ENCODE measurements at places on chromosomes 16 and 17. TPM values are rescaled to one million over a fixed set of nuclear protein-coding genes. Genes with fewer than 3 reads are reported as not detected.

The HOXB5 gene
- 0.07 TPM for total RNA-seq

The CPPED1 gene
- 19.3 TPM for total RNA-seq

The PSMC3IP gene
- 18.9 TPM for total RNA-seq

The SLC12A3 gene
- not detected for total RNA-seq

The KRTAP4-3 gene
- not detected for total RNA-seq

The UBFD1 gene
- total RNA-seq, result 42.7 TPM

The CCDC40 gene
- total RNA-seq, result not detected

The SULT1A2 gene
- total RNA-seq, result 0.30 TPM

The MT1M gene
- not detected for total RNA-seq

The HOXB7 gene
- total RNA-seq, result 0.73 TPM

The CCL5 gene
- total RNA-seq, result 46.4 TPM

The IL34 gene
- total RNA-seq, result not detected

The FBXW10B gene
- 0.61 TPM for total RNA-seq

The C1QL1 gene
- total RNA-seq, result 0.52 TPM

The CA5A gene
- not detected for total RNA-seq

The PRM2 gene
- total RNA-seq, result not detected

The SSTR5 gene
- total RNA-seq, result not detected

The CD300LB gene
- total RNA-seq, result not detected

The FBXO39 gene
- 1.6 TPM for total RNA-seq

The STX1B gene
- 0.55 TPM for total RNA-seq

The CD19 gene
- not detected for total RNA-seq

The TBC1D26 gene
- not detected for total RNA-seq

The ESRP2 gene
- total RNA-seq, result not detected

The SLC13A2 gene
- not detected for total RNA-seq

The ANKRD40CL gene
- total RNA-seq, result not detected

The NPIPA3 gene
- 2.9 TPM for total RNA-seq

The SULT1A4 gene
- 9.8 TPM for total RNA-seq

The HLF gene
- total RNA-seq, result 0.91 TPM

The SCGB1C2 gene
- not detected for total RNA-seq

The ALOX15B gene
- total RNA-seq, result not detected

The ZFPM1 gene
- 11.5 TPM for total RNA-seq

The KCNJ2 gene
- total RNA-seq, result 0.32 TPM

The NEUROD2 gene
- not detected for total RNA-seq

The HS3ST2 gene
- not detected for total RNA-seq

The KRTAP4-4 gene
- not detected for total RNA-seq

The RNF222 gene
- not detected for total RNA-seq

The GID4 gene
- total RNA-seq, result 9.7 TPM

The NECAB2 gene
- not detected for total RNA-seq

The ST6GALNAC1 gene
- 2.0 TPM for total RNA-seq

The TBC1D10B gene
- 74.5 TPM for total RNA-seq

The GJD3 gene
- not detected for total RNA-seq

The ZPBP2 gene
- total RNA-seq, result not detected

The SKAP1 gene
- total RNA-seq, result 112 TPM

The IGF2BP1 gene
- 0.02 TPM for total RNA-seq

The TAT gene
- total RNA-seq, result not detected

The UNC13D gene
- 206 TPM for total RNA-seq

The CCL1 gene
- 9.5 TPM for total RNA-seq

The NPLOC4 gene
- 106 TPM for total RNA-seq

The NAA38 gene
- total RNA-seq, result 74.9 TPM

The ITGAX gene
- 42.7 TPM for total RNA-seq

The TP53TG3D gene
- total RNA-seq, result not detected

The TRIM47 gene
- 22.5 TPM for total RNA-seq

The JMJD8 gene
- 41.3 TPM for total RNA-seq

Data from T-helper 2 cell treated with Interferon-gamma antibody and Interleukin-4, amounts not matched to agents 100 ng/mL and 5 ng/mL, for 36 hours (primary cell).